IMR-90 (cell line): ENCODE measurements at places on chromosomes 5 and 9. TPM values are rescaled to one million over a fixed set of nuclear protein-coding genes. Genes with fewer than 3 reads are reported as not detected.

GRCh38 chr9:133956520-133957076, 35.5 kb downstream of the VAV2 start:
- no peaks in the 10 kb centered on the region for H3K36me3 ChIP-seq
- no peaks in the 10 kb centered on the region for H3K27me3 ChIP-seq
- H3K4me1 ChIP-seq, result peaks cover 24% of the 10 kb centered on the region
- H3K4me3 ChIP-seq, result no peak overlapping the region
- DNase-seq, result peak; percentile 37

DNA sequence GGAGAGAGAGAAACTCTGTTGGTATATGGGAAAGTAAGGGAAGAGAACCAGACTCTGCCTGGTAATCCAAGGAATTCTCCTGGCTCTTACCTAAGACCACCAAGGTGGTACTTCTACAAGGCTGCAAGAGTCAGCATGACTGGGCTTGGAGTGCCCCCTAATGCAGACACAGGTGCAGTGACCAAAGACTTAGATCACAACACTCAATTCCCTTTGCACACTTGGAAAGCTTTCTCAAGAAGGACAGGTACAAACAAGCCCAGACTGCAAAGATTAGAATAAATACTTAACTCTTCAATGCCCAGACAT, 25.2 kb downstream of the UGT3A2 start:
- no peak overlapping the region for H3K4me3 ChIP-seq
- H3K36me3 ChIP-seq, result no peaks in the 10 kb centered on the region
- no peaks in the 10 kb centered on the region for H3K27me3 ChIP-seq
- no peaks in the 10 kb centered on the region for H3K4me1 ChIP-seq
- H3K27ac ChIP-seq, result no peak overlapping the region
- no peak for DNase-seq

DNA sequence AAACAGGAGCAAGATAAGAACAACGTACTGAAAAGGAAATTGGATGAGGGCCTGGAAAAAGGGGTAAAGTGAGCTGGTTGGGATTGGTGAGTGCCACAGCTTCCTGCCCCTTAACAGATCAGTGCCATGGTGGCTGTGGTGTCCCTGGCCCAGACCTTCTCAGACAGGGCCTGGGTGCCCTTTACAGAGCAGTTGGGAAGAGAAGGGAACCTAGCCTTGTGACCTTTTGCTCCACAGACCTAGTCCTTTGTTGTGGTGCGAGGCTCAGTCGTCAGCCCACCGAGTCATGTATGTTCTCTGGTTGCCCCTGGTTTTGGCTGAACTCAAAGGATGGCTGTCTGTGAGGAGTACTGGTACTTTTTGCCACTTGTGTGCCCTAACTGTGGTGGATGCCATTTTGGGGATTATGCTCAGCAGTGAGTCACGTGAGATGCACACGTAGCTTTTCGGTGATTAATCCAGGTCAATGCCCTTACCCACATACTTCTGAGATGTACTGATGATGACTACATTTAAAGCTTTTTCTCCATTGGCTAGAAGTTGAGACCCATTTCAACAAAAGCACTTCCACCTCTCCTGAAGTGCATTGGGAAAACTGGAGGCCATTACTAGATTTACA, 48.4 kb downstream of the EXOSC2 start:
- DNase-seq, result peak; percentile 88
- H3K4me1 ChIP-seq, result peaks cover 7% of the 10 kb centered on the region
- no peak overlapping the region for H3K4me3 ChIP-seq
- H3K36me3 ChIP-seq, result peaks cover 2% of the 10 kb centered on the region; the same call in 1 of the 2 replicates
- H3K27me3 ChIP-seq, result no peaks in the 10 kb centered on the region
- H3K27ac ChIP-seq, result no peak overlapping the region; the same call in 1 of the 2 replicates

DNA sequence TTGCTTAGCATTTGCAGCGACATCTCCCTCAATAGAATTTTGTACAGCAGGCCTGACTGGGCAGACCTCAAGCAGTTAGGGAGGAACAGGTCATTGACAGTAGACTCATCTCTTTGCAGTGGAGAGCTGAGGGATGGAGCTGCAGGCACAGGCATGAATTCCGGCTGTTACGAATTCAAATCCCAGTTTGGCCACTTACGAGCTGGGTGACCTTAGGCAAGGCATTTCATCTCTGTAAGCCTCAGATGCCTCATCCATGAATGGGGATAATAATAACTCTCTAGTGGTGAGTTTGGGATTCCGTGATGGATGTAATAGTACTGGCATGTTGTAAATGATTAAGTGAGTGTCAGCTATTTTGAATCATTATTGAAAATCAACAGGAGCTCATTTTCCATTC, 195.3 kb downstream of the SEMA6A start:
- DNase-seq, result no peak
- no peaks in the 10 kb centered on the region for H3K27me3 ChIP-seq
- H3K36me3 ChIP-seq, result no peaks in the 10 kb centered on the region
- H3K27ac ChIP-seq, result no peak overlapping the region

The PCDHGB1 gene
- total RNA-seq, result 3.3 and 3.6 TPM in 2 replicates
